ENCODE measurements at places on chromosomes 3 and 15. TPM values are rescaled to one million over a fixed set of nuclear protein-coding genes. Genes with fewer than 3 reads are reported as not detected.
A peak's percentile ranks its signal among the peaks of the same experiment; 100 is the strongest.

GRCh38 chr3:140726066-140726465 is 48.2 kb downstream of the TRIM42 start:
- DNase-seq = no peak
- H3K4me3 ChIP-seq = no peak overlapping the region
- H3K4me1 ChIP-seq = peaks cover 7% of the 10 kb centered on the region
- H3K27me3 ChIP-seq = peaks cover 3% of the 10 kb centered on the region
- H3K27ac ChIP-seq = no peak overlapping the region

Gene CCR5
- total RNA-seq = 1.4 TPM

GRCh38 chr15:87609474-87609873 is 647.1 kb downstream of the NTRK3 start:
- no peaks in the 10 kb centered on the region for H3K36me3 ChIP-seq
- H3K27me3 ChIP-seq = no peaks in the 10 kb centered on the region
- DNase-seq = no peak
- no peak overlapping the region for H3K4me3 ChIP-seq

Gene GOLGA8S
- total RNA-seq = 0.29 TPM

DNA sequence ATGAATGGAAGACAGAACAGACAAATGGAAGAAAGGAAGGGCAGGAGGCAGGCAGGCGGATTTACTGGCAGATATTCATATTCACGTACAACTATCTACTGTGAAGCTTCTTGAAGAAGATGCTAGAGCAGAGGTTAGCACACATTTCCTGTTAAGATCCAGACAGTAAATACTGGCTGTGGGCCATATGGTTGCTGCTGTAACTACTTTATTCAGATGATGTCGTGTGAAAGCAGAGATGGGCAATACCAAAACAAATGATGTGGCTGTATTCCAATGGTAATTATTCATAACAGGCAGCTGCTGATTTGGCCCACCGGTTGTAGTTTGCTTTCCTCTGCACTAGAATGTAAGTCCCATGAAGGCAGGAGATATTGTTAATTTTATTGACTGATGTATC is 115.7 kb upstream of the PRTG start:
- peaks cover 8% of the 10 kb centered on the region for H3K36me3 ChIP-seq
- no peaks in the 10 kb centered on the region for H3K4me1 ChIP-seq
- no peaks in the 10 kb centered on the region for H3K27me3 ChIP-seq
- no peak overlapping the region for H3K4me3 ChIP-seq
- DNase-seq = no peak

Gene RBPMS2
- total RNA-seq = 0.14 TPM

Gene DAG1
- 9.1 TPM for total RNA-seq

Gene CX3CR1
- 0.79 TPM for total RNA-seq

DNA sequence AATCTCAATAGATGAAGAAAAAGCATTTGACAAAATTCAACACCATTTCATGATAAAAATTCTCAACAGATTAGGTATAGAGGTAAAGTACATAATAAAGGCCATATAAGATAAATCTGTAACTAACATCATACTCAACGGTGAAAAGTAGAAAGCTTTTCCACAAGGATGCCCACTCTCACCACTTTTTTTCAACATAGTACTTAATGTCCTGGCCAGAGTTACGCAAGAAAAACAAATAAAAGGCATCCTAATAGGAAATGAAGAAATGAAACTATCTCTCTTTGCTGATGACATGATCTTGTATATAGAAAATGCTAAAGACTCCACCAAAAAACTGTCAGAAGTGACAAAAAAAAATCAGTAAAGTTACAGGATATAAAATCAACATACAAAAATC is 33.0 kb downstream of the THBS1 start:
- peaks cover 5% of the 10 kb centered on the region for H3K27me3 ChIP-seq
- peaks cover 8% of the 10 kb centered on the region for H3K4me1 ChIP-seq
- H3K27ac ChIP-seq = no peak overlapping the region
- peaks cover 8% of the 10 kb centered on the region for H3K36me3 ChIP-seq
- no peak overlapping the region for H3K4me3 ChIP-seq

Gene ALAS1
- 63.6 TPM for total RNA-seq

Gene ISLR
- 0.12 TPM for total RNA-seq

DNA sequence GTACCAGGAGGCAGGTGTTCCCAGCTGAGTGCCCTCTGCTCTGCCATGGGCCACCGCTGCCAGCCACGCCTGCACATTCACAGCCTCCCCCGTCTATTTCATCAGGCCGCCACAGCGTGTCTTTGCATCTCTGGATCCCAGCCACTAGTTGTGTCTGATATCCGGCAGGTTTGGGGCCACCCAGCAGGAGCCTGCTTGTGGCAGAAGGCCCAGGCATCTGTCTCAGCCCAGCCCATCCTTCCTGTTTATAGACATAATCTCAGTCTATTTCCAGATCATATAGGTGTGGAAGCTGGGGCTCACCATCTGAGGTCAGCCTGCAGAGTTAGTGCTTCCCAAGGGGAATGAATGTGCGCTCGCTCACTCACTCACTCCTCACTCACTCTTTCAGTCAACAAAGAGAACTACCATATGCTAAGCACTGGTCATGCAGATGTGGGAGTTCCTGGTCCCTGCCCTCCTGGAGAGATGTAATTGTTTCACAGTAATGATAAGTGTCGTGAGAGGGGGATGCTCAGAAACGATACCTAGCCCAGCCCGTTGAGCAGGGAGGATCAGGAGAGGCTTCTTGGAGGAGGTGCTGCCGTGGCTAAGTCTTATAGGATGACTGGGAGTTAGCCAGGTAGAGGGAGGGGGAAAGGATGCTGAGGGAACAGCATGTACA is 60.6 kb downstream of the FGD5 start:
- peak overlapping the region; percentile 0 for H3K4me3 ChIP-seq
- no peaks in the 10 kb centered on the region for H3K27me3 ChIP-seq
- peaks cover 43% of the 10 kb centered on the region for H3K4me1 ChIP-seq
- H3K27ac ChIP-seq = no peak overlapping the region
- DNase-seq = peak; percentile 24

DNA sequence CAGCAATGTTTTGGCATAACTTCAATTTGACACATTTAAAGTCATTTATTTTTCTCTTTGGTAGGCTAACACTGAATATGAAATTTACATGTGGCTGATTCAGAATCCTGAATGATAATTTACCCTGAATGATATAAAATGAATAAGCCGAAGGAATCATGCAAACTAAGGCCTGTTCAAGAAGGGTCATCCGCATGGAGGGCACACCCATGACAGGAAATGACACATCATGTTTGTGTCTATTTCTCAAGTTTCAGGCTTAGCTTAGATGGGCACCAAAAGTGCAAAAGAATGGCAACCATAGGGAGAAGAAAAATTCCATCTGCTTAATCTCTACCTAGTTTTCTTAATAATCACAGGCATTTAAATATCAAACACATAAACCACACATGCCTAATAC is 141.5 kb downstream of the DUT start:
- DNase-seq = no peak
- no peaks in the 10 kb centered on the region for H3K27me3 ChIP-seq
- no peak overlapping the region for H3K4me3 ChIP-seq
- H3K4me1 ChIP-seq = no peaks in the 10 kb centered on the region
- H3K36me3 ChIP-seq = no peaks in the 10 kb centered on the region

DNA sequence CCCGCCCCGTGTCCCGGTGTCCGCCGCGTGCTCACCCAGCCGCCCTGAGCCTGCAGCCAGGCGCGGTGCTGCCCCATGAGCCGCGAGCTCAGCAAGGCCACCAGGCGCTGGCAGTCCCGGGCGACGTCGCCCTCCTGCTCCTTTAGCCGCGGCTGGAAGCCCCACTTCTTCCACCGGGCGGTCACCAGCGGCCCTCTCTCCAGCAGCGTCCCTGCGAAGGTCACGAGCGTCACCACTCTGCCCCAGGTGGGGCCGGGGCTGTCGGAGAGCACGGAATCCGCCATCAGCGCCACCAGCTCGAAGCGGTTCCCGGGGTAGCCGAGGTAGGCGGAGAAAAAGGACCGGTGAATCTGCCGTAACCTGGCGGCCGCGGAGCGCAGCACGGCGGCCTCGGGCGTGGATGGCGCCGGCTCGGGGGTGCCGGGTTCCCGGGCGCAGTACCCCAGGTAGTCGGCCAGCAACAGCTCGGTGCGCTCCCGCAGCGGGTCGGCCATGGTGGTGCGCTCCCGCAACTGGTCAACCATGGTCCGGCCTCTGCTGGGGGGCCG is 298 bp downstream of the BCL2L10 start:
- no peaks in the 10 kb centered on the region for H3K36me3 ChIP-seq
- H3K4me1 ChIP-seq = no peaks in the 10 kb centered on the region
- peak; percentile 47 for DNase-seq
- peaks cover 24% of the 10 kb centered on the region for H3K27me3 ChIP-seq
- peak overlapping the region; percentile 79 for H3K4me3 ChIP-seq

Gene A4GNT
- total RNA-seq = not detected

GRCh38 chr3:167941234-167941995 is 154.3 kb downstream of the GOLIM4 start:
- H3K36me3 ChIP-seq = no peaks in the 10 kb centered on the region
- no peak overlapping the region for H3K4me3 ChIP-seq
- peaks cover 6% of the 10 kb centered on the region for H3K4me1 ChIP-seq
- peaks cover 18% of the 10 kb centered on the region for H3K27me3 ChIP-seq

Gene BTD
- 11.0 TPM for total RNA-seq

DNA sequence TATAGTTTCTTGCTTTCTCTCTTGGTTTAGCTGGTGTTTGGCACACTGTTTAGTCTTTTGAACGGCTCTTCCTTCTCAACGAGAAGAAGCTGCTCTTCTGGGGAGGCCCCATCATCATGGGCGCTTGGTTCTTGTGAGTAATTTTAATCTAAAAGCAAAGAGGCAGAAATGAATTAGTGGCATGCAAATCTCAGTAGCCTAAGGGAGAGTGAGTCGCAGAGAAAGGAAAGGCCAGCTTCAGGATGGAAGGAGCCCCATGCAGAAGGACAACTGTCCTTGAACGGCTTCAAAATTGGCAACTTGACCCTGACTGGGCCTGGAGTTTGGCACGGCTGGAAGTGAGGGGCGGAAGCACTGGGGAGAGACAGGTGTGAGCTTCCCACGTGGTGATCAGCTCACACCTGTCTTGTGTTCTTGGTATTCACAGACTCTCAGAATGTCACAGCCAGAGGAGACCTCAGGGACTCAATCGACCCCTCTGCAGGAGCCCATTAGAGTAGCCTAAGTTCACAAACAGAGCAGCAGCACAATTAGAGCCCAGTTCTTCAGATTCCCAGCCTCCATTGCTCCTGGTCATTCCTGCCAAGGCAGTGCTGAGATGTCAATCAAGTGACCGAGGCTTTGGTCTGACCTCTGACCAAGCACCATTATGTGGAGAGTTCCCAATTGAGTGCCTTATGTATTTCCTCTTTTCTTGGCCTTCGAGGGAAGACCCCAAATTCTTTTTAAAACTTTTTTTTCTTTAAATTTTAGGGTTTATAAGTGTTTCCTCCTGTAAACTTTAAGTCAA is 41.3 kb upstream of the ETV5 start:
- no peak overlapping the region for H3K27ac ChIP-seq
- no peak overlapping the region for H3K4me3 ChIP-seq
- no peak for DNase-seq
- peaks cover 57% of the 10 kb centered on the region for H3K27me3 ChIP-seq
- peaks cover 33% of the 10 kb centered on the region for H3K4me1 ChIP-seq
- peaks cover 2% of the 10 kb centered on the region for H3K36me3 ChIP-seq

GRCh38 chr3:136651581-136651980 is 100.6 kb downstream of the STAG1 start:
- peaks cover 10% of the 10 kb centered on the region for H3K36me3 ChIP-seq
- peaks cover 22% of the 10 kb centered on the region for H3K4me1 ChIP-seq
- no peak for DNase-seq
- H3K27me3 ChIP-seq = no peaks in the 10 kb centered on the region
- no peak overlapping the region for H3K4me3 ChIP-seq

DNA sequence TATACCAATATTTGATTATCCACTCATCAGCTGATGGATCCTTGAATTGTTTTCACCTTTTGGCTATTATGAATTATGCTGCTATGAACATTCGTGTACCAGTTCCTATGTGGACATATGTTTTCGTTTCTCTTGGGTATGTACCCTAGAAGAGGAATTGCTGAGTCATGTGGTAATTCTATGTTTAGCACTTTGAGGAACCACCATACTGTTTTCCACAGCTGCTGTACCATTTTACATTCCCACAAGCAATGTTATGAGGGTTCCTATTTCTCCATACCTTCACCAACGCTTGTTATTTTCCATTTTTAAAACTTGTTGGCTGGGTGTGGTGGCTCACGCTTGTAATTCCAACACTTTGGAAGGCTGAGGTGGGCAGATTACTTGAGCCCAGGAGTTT is 62.9 kb downstream of the RPLP1 start:
- peaks cover 36% of the 10 kb centered on the region for H3K27me3 ChIP-seq
- H3K27ac ChIP-seq = no peak overlapping the region
- DNase-seq = no peak
- H3K36me3 ChIP-seq = no peaks in the 10 kb centered on the region

- H3K4me1 ChIP-seq = no peaks in the 10 kb centered on the region
- H3K4me3 ChIP-seq = no peak overlapping the region
- DNase-seq = no peak
- H3K27ac ChIP-seq = no peak overlapping the region
These were observed 54.4 kb downstream of the LARS2 start for GRCh38 chr3:45442679-45443253.

- no peak overlapping the region for H3K27ac ChIP-seq
- peak; percentile 20 for DNase-seq
- no peaks in the 10 kb centered on the region for H3K27me3 ChIP-seq
- no peaks in the 10 kb centered on the region for H3K4me1 ChIP-seq
- H3K36me3 ChIP-seq = no peaks in the 10 kb centered on the region
- no peak overlapping the region for H3K4me3 ChIP-seq
These were observed 67.3 kb downstream of the MORC1 start for GRCh38 chr3:109050591-109051167.

DNA sequence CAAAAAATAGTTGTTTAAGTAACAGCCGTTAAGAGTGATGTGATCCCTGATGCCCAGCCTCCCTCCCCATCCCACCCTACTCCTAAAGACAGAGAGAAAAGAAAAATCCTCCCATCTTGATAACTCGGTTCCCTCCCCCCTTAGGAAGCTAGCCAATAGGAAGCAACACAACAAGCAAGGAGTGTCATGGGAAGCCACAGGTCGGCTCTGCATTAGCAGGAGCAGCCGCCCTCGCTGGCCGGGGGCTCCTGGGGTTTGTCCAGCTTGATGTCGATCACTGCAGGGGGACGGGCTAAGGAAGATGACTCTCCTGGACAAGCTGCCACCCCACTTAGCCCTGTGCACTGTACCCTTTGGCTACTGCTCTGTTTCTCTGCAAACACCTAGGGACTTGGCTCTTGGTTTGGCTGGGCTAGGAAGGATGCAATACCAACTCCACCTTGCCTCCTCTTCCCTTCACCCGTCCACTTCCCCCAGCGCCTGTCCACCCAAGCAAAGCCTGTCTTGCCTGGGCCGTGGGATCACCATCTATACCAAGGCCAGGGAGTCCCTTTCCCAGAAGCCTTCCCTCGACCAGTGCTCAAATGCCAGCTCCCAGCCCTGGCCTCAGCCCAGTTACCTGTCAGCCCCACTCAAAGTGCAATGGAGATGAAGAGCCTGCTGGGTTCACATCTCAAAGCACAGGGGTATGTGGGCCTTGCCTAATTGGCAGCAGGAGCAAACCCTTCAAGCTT is 23.1 kb downstream of the SRPRB start:
- no peak overlapping the region for H3K4me3 ChIP-seq

- no peak overlapping the region for H3K4me3 ChIP-seq
- no peak overlapping the region for H3K27ac ChIP-seq
- H3K36me3 ChIP-seq = no peaks in the 10 kb centered on the region
- H3K4me1 ChIP-seq = peaks cover 9% of the 10 kb centered on the region
- DNase-seq = no peak
- no peaks in the 10 kb centered on the region for H3K27me3 ChIP-seq
These were observed 4.8 kb upstream of the RTP3 start for GRCh38 chr3:46492890-46493547.

Gene PTX3
- 0.56 TPM for total RNA-seq

Measured in activated T-cell treated with anti-CD3 and anti-CD28 coated beads, Interleukin-2, amount 50 U/mL, for 72 hours (primary cell).